ENCODE measurements at places on chromosomes 6 and 20.

GRCh38 chr6:34908194-34908593 is 19.1 kb downstream of the ANKS1A start:
- DNase-seq: no peak

- DNase-seq: no peak
Measured at GRCh38 chr6:3482869-3483268, 26.0 kb upstream of the SLC22A23 start.

DNA sequence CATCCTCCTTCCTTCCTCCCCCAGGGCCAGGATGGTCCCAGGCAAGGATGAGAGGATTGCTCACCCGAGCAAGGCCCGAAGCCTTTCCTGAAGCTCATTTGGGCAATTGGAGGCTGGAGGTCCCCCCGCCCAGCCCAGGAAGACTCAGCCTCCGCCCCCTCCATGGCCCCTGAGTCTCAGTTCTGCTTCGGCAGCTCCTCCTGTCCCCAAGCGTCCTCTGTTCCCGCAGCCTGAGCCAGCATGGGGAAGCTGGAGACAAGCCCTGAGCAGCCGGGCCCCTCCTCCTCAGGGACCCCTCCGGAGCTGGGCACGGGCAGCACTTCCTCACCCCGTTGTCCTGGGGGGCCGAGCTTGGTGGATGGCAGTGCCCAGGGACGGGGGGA is 26.0 kb downstream of the SLC17A9 start:
- DNase-seq: no peak

DNA sequence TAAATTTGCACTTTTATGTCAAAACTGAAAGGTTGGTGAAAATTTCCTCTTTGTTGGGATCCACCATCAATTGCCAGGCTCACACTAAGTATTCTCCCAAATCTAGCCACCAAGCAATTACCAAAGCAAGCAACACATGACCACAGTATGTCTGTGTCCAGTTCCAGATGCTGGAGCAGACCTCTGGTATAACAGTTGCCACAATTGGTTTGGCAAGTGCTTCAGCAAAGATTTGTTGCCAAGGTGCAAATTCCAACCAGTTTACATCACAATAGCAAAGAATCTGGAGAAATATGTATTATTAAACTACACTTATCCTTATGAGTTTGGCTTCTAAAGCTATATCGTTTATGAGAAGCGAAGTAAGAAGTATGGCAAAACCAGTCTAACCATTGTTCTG is 6.4 kb downstream of the GTF2H5 start:
- no peak for DNase-seq

- DNase-seq: no peak
Measured at GRCh38 chr20:19821606-19822005, 63.5 kb downstream of the RIN2 start.

GRCh38 chr6:90701146-90701781 is 114.4 kb upstream of the MAP3K7 start:
- peak; percentile 22 for DNase-seq

DNA sequence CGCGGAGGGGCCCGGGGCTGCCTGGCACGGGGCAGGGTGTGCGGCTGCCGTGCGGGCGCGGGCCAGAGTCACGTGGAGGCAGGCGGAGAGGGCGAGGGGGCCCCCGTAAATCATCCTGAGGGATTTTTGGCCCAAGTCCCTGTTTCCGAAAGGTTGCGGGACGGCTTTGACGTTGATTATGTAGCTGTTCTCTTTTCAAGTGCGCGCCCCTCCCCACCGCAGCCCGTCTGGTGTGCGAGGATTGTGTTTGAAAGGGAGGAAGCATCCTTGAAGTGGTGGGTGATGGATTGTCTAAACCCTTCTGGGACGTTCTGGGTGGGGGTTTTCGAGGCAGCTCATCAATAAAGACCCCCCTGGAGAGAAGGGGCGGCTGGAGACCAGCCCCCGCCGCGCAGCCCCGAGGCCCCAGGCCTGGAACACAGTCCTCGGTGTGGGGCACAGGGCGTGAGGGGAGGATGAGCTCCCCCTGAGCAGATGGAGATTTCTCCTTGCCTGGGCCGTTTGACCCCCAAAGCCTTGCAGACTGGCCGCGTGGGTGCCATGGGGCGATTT is 7.0 kb upstream of the FOXF2 start:
- DNase-seq: no peak

GRCh38 chr20:568673-569415 is 25.3 kb upstream of the CSNK2A1 start:
- DNase-seq: no peak

DNA sequence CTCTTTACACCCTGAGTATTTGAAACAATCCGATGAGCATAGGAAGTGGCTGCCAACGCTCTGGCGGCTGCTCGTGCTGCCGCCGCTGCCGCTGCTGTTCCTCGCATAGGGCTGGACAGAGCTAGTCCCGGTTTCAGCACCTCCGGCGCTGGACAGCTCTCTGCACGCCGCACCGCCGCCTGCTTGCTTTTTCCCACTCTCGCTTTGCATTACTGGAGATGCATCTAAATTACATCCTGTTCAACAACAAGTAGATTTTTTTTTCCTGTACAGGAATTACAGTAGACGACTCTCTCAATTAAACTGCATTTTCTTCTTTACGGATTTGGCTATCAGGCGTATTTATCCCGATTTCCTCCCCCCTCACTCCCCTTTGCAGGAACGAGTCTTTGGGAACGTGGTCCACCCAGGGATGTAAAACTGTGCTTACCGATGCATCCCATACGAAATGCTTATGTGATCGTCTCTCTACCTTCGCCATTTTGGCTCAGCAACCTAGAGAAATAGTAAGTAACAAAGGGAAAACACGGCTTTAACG is 563.8 kb downstream of the LMBRD1 start:
- peak; percentile 39 for DNase-seq

DNA sequence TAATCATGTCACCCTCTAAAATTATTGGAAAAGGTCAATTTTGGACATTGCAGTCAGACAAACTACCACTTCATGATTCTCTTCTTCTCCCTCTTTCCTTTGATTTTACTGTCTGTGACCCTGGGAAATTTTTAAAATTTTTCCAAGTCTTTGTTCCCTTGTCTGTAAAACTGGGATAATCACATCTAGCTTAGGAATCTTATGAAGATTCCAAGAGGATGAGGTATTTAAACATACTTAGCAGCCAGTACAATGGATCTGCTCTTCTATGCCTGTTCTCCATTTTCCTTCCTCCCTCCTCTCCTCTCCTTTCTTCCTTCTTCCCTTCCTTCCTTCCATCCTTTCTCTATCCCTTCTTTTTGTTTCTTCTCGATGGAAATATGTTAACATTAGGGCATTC is 651.6 kb upstream of the MARCKS start:
- no peak for DNase-seq

DNA sequence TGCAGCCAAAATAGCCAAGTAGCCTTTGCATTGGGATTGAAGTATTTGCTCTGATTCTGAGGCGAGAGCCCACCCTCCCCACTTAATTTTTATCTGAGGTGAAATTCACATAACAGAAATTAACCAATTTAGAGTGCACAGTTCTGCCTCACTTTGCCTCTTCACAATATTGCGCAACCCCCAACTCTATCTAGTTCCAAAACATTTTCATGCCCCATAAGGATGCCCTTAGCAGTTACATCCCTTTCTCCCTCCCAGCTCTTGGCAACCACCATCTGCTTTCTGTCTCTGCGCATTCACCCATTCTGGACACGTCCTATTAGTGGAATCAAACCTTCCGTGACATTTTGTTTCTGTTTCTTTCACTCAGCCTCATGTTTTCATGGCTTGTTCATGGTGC is 9.0 kb downstream of the MAS1L start:
- DNase-seq: no peak

GRCh38 chr6:98929498-98930060 is 18.2 kb downstream of the FBXL4 start:
- no peak for DNase-seq

DNA sequence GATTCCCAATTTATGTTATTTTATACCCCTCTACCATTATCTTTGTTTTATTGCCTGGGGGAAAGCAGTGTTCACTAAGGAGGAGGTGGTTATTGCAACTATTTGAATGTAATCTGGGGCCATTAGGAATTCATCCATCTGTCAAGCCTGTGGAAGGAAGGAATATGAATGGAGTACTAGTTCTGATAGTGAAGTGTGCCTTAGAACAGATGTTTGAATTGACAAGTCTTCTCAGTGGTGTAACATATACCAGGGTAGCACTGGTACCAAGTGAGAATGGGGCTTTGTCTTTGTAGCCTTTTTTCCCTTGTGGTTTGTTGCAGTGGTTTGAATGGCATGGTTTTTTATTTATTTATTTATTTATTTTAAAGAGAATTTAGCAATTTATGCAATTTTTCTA is 27.9 kb upstream of the HDAC2 start:
- no peak for DNase-seq

DNA sequence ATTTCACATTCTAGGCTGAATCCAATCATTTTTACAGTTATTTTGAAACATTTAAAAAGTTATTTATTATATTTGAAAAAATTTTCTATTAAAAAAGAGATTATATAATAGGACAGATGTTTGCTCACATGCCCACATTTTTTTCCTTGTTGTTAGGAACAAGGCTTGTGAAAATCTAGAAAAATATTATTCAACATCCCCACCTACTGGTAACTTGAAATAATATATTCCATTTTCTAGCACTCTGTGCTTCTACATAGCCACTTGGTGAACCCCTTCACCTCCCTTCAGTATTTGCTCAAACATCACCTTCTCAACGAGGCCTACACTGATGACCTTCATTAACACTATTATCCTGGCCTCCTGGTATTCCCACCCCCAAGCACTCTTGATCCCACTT is 18.3 kb upstream of the GPRC6A start:
- no peak for DNase-seq

DNA sequence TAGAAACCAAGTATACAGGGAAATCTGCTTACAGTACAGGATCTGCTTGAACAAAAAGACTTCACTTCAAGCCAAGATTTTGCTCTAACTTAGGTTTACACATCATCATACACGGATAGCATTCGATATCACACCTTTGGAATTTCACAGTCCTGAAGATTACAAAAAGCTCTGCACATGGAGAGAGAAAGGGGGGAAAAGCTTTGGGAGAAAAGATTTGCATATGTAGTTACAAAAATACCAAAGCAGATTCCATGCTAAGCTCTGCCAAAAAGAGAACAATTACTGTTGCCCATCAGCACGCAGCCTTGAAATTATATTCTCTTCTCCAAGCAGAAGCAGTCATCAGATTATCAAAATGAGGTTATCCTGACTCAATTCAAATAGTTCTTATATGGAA is 62.0 kb downstream of the HIVEP2 start:
- DNase-seq: no peak

GRCh38 chr6:161477876-161478425 is 204.1 kb upstream of the AGPAT4 start:
- no peak for DNase-seq

GRCh38 chr6:141539617-141540016 is 593.1 kb upstream of the GJE1 start:
- DNase-seq: no peak

GRCh38 chr6:154522576-154522975 is 12.1 kb upstream of the CNKSR3 start:
- no peak for DNase-seq

DNA sequence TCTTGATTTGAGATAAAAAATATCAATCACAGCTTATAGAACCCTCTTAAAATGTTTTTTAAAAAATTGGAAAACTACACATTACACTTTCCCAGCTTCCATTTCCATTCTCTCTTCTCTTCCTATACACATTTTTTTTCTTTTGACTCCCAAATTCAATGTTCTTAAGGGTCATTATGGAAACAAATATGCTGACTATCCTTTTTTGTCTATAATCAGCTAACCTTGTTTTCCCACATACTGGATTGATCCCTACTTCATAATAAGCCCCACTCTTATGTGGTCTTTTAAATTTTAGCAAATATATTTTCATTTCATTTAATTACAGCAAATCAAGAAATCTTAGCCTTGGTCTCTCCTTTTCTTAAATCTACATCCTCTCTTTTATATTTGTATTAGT is 378.4 kb downstream of the MEI4 start:
- no peak for DNase-seq

DNA sequence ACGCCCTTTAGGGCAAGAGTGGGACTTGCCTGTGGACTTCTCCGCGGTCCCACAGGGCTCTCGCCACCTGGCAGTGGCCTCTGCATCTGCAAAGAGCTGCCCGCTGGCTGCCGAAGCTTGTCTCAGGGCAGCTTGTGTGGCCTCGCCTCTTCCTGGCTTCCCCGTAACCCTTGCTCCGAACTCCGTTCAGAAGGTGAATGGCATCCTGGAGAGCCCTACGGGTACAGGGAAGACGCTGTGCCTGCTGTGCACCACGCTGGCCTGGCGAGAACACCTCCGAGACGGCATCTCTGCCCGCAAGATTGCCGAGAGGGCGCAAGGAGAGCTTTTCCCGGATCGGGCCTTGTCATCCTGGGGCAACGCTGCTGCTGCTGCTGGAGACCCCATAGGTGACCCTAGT is 3.0 kb downstream of the RTEL1 start:
- no peak for DNase-seq

GRCh38 chr6:79734374-79734773 is 103.2 kb downstream of the SH3BGRL2 start:
- no peak for DNase-seq

- no peak for DNase-seq
Measured at GRCh38 chr6:105568142-105568541, 165.3 kb upstream of the PREP start.

- no peak for DNase-seq
Measured at GRCh38 chr6:169807229-169807628, 55.8 kb downstream of the ERMARD start.

DNA sequence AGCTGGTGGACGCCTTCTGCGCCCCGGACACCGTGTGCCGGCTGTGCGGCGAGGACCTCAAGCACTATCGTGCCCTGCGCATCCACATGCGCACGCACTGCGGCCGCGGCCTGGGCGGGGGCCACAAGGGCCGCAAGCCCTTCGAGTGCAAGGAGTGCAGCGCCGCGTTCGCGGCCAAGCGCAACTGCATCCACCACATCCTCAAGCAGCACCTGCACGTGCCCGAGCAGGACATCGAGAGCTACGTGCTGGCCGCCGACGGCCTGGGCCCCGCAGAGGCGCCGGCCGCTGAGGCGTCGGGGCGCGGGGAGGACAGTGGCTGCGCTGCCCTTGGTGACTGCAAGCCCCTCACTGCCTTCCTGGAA is 82.7 kb downstream of the SSR1 start:
- no peak for DNase-seq

- DNase-seq: peak; percentile 8
Measured at GRCh38 chr6:5302995-5303622, 41.8 kb downstream of the FARS2 start.

DNA sequence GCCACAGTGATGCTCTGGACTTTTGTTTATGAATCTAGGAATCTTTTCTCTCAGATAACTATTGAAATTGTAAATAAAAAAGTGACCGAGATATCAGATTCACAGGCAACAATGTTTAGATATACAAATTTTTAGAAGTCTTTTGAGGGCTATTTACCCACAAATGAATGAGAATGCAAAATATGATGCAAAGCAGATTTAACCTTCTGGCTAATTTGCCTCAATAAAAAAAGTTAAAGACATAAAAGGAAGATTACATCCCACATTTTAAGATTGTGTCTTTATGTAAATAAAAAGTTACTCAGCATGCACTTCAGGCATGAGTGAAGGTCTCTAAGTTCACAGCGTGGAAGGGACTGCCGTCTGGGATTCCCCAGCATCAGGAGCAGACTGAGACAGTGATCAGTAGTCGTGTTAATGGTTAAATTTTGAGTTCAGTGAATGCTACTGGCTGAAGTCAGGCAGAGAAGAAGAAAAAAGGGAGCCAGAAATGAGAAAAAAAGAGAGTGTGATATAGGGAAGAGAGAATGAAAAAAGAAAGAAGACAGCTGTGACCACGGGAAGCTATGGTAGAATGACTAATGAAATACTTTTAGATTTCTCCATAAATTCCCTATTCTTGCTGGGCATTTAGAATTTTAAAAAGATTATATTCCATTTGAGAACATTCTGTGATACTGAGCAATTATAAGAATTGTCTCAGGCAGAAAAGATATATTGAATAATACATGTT is 93.6 kb downstream of the MYB start:
- no peak for DNase-seq

- no peak for DNase-seq
Measured at GRCh38 chr6:85580118-85580877, 13.4 kb downstream of the SNX14 start.
